Inflammatory macrophage treated with lipopolysaccharide for 4 hours (primary cell): ENCODE measurements at places on chromosomes 12 and 14.

DNA sequence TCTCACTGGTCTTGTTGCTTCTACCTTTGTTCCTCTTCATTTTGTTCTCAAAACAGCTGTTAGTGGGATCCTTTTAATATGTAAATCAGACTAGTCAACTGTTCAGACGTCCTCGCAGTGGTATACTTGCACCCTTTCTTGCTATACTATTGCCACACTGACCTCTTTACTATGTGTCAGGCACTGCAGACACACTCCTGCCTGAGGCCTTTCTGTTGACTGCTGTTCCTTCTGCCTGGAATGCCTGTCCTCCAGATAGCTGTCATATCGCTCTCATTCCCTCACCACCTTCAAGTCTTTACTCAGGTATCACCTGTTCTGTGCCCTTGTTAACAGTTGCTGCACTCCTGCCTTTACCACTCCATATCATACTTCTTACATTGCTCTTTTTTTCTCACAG is 90.0 kb upstream of the TMEM263 start:
- no peak for DNase-seq

- DNase-seq: peak; percentile 72
Observed at GRCh38 chr12:29148911-29149690, at the start of gene FAR2. FAR2 (plus strand) TSS chr12:29149278; CDS start chr12:29270450, 121,172 bp downstream.

GRCh38 chr12:110058875-110059615 is 10.7 kb upstream of the C12orf76 start:
- DNase-seq: no peak

- DNase-seq: no peak
Observed at GRCh38 chr12:87163122-87163521, 866.1 kb downstream of the C12orf50 start.

- DNase-seq: no peak
Observed at GRCh38 chr12:42643881-42644579, 54.5 kb upstream of the PRICKLE1 start.

GRCh38 chr12:120051535-120051934 is 62.5 kb downstream of the BICDL1 start:
- DNase-seq: no peak

DNA sequence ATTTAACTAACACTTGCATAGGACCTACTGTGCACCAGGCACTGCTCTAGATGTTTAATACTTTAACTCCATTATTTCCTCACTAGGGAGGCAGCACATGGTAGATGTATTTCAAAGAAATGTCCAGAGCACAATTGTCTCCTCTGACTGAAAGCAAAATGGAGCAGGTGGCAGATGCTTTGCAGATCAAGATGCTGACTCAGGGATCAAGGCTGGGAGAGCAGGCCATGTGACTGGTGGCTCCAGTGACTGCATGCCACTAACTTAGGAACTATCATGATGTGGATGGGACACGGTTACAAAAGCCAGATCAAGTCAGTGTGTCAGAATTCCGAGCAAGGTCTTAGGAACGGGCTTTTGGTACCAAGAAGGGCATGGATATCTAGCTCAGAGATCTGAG is 28.2 kb downstream of the SERPINA11 start:
- DNase-seq: no peak

- no peak for DNase-seq
Observed at GRCh38 chr14:49923442-49923841, 30.6 kb downstream of the ARF6 start.

- no peak for DNase-seq
Observed at GRCh38 chr12:77179515-77179914, 114.1 kb upstream of the E2F7 start.

DNA sequence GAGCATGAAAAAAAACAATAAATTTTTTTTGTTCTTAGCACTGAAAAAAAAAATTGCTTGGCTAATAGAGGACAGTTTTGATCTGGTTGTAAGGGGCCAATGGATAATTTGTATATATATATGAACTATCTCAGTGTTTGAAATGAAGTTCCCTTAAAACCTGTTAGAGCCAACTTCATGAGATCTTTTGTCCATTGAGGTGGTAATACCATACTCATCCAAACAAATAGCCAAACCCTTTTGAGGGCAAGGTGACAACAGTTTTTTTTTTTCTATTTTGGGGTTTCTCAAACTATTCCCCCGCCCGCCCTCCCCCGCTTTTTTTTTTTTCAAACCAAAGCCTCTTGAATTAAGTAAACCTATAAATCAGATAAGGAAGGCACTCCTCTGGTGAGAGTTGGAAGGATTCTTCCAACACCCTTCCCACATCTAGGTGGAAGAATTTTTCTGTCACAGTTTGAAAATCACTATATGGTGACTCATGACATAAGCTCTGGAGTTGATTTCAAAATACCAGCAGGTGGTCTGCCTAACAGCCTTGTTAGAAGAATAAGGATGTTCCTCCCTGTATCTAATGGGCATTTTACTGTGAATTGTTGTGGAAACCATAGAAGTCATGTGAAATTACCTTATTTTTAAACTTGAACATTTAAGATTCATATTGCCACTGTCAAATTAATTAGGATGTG is 10.2 kb downstream of the ARHGAP5 start:
- DNase-seq: no peak

DNA sequence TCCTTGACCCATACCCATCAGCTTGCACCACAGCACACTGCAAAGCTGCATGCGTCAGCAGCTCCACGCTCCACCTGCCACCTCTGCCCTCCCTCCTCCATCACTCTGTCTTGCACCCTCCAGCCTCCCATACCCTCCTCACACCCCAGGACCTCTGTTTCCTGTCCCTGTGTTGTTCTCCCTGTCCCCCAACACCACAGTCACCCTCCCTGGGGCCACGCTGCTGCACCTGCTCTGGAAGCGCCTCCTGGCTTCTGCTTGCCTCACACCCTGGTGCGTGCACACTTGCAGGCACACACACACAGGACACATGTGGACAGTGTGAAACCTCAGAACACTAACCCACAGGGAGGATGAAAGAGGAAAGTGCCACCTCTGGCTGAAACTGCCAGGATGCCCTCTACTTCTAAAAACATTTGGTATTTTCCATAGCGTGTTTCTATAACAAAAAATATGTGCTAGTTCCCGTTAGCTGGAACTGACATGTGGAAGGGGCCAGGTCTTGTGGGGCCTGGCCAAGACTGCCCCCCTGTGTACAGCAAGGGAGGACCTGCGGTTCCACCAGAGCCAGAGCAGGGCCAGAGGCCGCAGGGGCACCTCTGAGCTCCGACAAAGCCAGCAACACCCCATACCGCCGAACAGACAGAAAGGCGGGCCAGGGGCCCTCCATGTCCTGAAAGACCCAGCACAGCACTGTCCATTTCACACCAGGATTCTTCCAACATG is 10.0 kb downstream of the BRF1 start:
- peak; percentile 7 for DNase-seq

- no peak for DNase-seq
Observed at GRCh38 chr14:71551291-71551950, 380.8 kb upstream of the RGS6 start.

DNA sequence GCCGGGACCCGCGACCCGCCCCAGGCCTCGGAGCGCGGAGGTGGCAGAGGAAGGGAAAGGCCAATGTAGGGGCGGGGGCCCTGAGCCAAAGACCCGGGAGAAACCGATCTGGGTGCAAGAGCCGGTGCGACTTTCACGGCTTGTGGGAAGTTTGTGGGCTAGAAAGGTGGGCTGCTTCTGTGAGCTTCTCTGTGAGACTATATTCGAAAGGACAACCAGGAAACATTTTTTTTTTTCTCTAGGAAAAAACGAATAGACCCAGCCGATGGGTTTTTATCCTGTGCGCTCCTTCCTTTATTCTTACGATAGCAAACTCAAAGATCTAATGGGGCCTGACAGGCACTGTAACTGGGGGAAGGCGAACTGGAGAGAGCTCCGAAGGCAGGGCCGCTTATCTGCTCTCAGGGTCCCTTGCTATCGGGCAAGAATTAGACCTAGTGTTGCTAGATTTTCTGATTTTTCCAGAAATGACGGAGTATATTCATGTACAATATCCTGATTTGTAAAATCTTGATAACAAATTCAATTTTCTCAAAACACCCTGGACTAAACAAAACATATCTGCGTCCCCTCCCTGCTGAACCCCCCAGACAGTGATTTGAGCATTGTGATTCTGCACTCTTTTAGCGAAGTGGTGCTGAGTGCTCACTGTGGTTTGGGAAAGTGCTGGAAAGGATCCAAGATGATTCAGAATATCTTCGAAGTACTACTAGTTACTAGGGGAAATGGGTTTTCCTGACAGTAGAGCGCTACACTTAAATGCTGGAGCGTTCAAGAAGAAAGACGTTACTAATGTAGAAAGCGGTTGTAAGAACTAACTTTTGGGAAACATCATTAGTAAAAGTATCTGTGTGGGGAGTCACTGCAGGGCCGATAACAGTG is 563 bp upstream of the STXBP6 start:
- peak; percentile 42 for DNase-seq

GRCh38 chr14:63996625-63997220 is 143.9 kb downstream of the SYNE2 start:
- no peak for DNase-seq

DNA sequence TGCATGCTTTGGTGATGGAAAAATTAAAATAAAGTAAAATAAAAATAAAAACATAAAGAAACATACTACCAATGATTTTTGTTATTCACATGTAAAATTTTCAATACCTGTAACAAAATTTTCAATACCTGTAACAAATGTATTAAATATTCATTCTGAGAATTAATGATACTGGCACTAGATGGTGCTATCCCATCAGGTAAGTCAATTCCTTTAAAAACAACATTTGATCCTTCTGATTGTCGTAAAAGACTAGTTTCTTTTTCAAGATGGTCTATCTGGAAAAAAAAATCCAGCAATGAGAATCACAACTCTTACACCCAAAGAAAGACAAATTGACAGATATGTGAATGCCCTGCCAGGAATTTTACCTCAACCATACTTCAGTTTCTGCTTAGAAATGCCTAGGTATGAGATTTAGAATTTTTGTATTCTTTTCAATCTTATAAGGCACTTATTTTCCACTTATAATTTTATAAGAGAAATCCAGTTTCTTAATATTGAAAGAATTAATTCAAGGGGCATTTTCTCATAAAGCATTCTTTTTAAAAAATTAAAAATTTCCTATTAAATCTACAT is 30.7 kb downstream of the CEP290 start:
- DNase-seq: peak; percentile 19

- peak; percentile 48 for DNase-seq
Observed at GRCh38 chr12:29187756-29188155, 38.7 kb downstream of the FAR2 start.

DNA sequence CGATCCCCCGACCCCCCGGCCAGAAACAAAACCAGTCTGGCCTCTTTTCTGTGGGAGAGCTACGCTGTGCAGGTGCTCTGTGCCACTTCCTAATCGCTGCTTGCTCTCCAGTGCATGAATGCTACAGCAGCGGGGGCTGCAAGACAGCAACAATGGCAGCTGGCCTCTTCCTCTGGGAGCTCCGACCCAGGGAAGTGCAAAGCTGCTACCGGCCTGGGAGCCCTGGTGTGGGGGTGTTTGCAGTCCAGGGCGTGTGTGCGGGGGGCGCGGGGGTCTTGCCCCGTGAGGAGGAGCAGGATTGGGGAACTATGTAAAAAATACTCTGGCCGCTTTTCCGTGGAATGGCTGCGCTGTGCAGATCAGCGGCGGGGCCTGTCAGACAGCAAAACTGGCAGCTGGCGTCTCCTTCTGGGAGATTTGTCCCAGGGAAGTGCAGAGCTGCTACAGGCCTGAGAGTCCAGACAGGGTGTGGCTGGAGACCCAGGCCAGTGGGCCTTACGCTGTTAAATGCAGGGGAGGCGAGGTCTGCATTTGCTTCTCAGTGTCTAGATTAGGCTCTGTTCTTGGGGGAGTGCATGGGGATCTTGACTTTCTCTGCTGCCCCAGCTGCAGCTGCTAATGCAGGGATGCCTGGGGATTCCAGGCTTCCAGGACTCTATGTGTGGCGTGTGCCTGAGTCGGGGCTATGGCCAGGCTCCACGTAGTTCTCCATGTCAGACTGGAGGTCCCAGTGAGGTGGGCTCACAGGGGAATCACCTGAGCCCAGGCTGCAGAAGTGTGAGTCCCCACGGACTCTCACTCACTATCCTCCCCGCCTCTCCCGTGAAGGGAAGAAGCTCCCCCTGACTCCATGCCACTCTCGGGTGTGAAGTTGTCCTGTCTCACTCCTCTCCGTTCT is 344.5 kb downstream of the AEBP2 start:
- DNase-seq: no peak

DNA sequence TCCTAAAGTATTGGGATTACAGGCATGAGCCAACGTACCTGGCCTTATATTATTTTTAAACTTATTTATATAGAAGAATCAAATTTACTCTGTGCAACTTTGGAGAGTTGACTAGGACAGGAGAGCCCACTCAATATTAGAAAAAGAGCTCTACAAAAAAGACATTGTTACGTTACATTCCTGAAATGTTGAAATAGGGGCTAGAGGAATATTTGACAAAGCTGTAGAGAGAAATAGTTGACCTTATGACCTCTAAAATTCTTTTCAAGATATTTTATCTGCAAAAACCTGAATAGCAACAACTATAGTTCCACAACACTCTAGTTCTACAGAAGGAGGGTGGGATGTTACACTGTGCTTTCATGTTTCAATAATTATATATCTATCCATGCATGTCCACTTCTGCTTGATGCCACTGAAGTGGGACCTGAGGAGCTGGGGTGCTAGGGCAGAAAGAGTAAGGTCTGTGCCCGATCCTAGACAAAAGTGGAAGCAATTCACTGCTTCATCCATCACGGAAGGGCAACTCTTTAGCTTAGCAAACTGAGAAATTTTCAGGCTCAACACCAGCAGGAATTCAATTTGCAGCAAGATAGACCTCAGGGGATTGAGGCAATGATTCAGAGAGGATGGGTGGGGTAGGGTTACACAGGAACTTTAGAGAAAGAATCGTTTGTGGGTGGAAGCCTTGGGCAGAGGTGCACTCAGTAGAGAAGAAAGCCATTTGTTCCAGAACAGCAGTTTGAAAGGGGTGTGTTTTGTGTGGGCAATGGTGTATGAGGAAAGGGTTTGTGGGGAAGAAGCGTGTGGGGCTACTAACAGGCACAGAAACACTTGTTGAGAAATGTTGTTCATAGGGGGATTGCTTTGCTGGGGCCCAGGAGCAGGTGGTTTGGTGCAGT is 16.0 kb upstream of the RNASE10 start:
- DNase-seq: peak; percentile 37

- no peak for DNase-seq
Observed at GRCh38 chr12:131123817-131124216, 170.1 kb downstream of the ADGRD1 start.

GRCh38 chr12:120488057-120488640 is 7.8 kb upstream of the DYNLL1 start:
- DNase-seq: no peak

- DNase-seq: no peak
Observed at GRCh38 chr14:85142982-85143381, 387.0 kb upstream of the FLRT2 start.
